ENCODE measurements at places on chromosomes 3 and 15. TPM values are rescaled to one million over a fixed set of nuclear protein-coding genes. Genes with fewer than 3 reads are reported as not detected.

DNA sequence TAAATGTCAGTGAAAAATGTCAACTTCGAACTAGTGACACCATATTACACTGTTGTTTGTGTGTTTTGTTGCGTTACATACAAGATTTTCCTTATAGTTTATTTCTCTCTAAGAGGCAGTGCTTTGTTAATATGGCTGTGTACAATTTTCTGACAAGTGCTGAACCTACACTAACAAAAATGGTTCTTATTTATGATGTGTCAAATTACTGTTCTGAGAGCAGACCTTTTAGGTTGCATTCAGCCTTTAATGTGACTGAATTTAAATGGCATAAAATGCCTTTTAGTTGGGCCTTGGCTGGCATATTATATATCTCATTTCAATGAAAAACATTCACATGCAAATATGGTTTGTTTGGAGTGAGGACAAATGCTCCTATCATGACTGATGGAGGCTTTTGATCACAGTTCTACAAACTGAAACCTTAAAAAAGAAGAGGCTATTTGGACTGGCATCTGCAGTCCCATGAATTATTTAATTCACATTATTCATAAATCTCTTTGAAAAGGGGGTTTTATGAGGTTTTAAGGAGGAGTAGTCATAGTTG, 750.6 kb downstream of the CADM2 start:
- no peak overlapping the region for H3K27ac ChIP-seq
- H3K4me3 ChIP-seq = no peak overlapping the region
- H3K36me3 ChIP-seq = no peaks in the 10 kb centered on the region
- DNase-seq = no peak
- no peaks in the 10 kb centered on the region for H3K4me1 ChIP-seq
- no peaks in the 10 kb centered on the region for H3K27me3 ChIP-seq

GRCh38 chr3:157046520-157046919, 113.4 kb downstream of the CCNL1 start:
- H3K4me1 ChIP-seq = no peaks in the 10 kb centered on the region
- no peak overlapping the region for H3K4me3 ChIP-seq
- H3K36me3 ChIP-seq = no peaks in the 10 kb centered on the region
- no peak overlapping the region for H3K27ac ChIP-seq
- H3K27me3 ChIP-seq = no peaks in the 10 kb centered on the region

DNA sequence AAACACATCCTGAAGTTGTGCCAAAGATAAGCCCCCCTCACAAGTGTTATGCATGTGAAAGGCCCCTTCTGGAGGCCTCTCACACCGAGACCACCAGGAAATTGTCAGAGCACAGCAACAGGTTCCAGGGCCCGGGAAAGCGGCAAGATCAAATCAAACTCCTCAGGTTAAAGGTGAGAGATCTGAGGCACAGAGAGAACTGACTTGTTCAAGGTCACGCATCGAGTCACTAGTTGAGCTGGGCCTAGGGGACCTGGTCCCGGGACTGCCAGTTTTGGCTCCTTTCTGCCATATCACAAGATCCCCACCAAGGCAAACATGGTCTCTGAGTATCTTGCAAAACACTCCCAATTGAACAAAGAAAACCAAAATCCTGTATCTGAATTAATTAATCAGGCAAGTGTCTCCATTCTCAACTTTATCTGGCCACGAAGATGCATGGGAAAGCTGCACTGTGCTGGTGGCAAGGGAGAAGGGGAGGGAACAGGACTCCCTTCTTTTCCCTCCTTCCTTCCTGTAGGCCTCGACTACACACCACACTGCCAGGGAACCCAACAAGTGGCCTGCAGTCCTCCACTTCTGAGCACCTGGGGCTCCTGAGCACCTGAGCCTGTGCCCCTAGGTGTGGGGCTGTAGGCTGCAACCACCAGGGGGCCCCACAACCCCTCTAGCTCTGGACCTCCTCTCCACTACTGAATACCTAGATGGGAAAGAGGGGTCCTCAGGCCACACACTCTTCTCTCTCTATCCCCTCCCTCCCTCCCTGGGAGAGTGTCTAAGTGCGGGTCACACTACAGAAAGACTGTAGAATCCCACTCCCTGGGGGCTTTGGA, 37.3 kb downstream of the ANP32A start:
- no peaks in the 10 kb centered on the region for H3K4me1 ChIP-seq
- peak; percentile 47 for DNase-seq
- no peaks in the 10 kb centered on the region for H3K27me3 ChIP-seq
- H3K36me3 ChIP-seq = no peaks in the 10 kb centered on the region
- H3K27ac ChIP-seq = no peak overlapping the region

DNA sequence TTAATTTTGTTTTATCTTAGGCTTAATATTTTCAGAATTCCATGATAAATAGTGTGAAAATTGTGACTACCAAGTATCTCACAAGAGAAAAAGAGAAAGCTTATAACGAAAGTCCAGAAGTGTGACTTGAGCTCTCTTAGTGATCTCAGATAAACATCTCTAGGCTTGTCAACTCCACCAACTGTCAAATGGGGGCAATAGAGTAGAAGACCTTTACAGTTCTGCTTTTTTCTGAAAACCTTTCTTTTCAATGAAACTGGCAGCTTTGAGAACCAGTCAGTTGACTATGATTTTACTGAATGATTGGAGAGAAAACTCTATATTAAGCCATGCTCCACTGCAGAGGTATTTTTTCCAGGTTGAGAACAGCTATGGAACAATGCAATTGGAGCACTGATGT, 119.2 kb upstream of the TP63 start:
- no peak for DNase-seq
- no peaks in the 10 kb centered on the region for H3K36me3 ChIP-seq
- no peak overlapping the region for H3K27ac ChIP-seq
- no peak overlapping the region for H3K4me3 ChIP-seq
- no peaks in the 10 kb centered on the region for H3K27me3 ChIP-seq
- H3K4me1 ChIP-seq = no peaks in the 10 kb centered on the region

- no peak overlapping the region for H3K4me3 ChIP-seq
- no peaks in the 10 kb centered on the region for H3K4me1 ChIP-seq
- H3K36me3 ChIP-seq = no peaks in the 10 kb centered on the region
- DNase-seq = no peak
Observed at GRCh38 chr3:134655706-134656105, 4.9 kb upstream of the KY start.

DNA sequence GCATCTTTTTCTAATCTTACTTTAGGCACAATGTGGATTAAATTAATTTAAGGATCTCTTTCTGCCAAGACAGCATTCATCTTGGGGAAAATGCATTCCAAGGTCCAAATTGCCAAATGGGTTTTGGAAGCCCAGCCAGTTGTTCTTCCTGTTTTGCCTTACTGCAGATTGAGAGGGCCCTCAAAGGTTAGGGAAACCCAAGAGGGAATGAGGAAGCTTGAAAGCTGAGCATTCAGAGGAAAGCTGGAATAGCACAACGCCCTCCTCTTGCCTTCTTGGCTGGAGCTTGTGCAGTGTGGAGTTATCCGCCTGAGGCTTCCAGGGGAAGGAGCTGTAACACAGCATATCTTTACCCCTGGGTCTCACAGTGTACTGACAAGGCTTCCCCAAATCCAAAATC, 18.2 kb upstream of the SACM1L start:
- peaks cover 11% of the 10 kb centered on the region for H3K4me1 ChIP-seq
- no peak overlapping the region for H3K4me3 ChIP-seq
- H3K36me3 ChIP-seq = no peaks in the 10 kb centered on the region
- H3K27me3 ChIP-seq = no peaks in the 10 kb centered on the region

The GOLGA6L1 gene
- polyA plus RNA-seq = 17.8 TPM

DNA sequence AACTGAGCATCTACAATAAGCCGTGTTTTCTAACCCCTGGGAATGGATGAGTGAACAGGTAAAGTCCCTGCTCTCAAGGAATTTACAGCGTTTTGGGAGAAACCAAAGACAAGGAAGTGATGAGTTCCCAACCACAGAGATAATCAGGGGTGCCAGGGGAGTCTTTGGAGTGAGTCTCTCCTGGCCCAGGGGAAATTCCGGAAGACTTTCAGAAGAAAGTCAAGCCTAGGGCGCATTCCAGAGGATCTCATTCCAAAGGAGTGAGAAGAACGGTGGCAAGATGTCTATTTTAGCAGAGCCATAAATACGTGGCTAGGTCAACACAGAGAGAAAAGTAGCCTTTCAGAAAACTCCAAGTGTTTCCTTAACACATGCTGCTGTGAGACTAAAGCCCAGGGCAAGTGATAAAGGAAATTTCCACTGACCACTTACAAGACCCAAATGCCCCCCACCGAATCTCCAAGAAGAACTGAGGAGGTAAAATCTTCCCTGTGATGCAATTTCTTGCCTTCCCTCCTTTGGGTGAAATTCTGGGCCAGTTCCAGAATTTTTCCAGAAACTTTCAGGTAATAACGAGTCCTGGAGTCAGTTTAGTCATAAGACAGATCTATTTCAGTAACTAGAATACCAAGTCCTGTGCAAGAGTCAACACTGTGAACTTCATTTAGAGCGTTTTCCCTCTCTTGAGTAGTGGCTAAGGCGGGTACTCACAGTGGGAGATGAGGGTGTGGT, 437.4 kb downstream of the NR2F2 start:
- H3K27ac ChIP-seq = no peak overlapping the region
- DNase-seq = no peak
- no peaks in the 10 kb centered on the region for H3K27me3 ChIP-seq

The SHISA5 gene
- 117 TPM for polyA plus RNA-seq

GRCh38 chr3:76753599-76753998, 286.3 kb upstream of the ROBO2 start:
- H3K36me3 ChIP-seq = no peaks in the 10 kb centered on the region
- H3K4me3 ChIP-seq = no peak overlapping the region
- no peak overlapping the region for H3K27ac ChIP-seq
- no peaks in the 10 kb centered on the region for H3K27me3 ChIP-seq

The PAQR9 gene
- 20.7 TPM for polyA plus RNA-seq

GRCh38 chr3:99549957-99550603, 88.3 kb upstream of the COL8A1 start:
- H3K27me3 ChIP-seq = no peaks in the 10 kb centered on the region
- DNase-seq = no peak
- no peaks in the 10 kb centered on the region for H3K36me3 ChIP-seq
- peaks cover 7% of the 10 kb centered on the region for H3K4me1 ChIP-seq
- H3K27ac ChIP-seq = no peak overlapping the region

DNA sequence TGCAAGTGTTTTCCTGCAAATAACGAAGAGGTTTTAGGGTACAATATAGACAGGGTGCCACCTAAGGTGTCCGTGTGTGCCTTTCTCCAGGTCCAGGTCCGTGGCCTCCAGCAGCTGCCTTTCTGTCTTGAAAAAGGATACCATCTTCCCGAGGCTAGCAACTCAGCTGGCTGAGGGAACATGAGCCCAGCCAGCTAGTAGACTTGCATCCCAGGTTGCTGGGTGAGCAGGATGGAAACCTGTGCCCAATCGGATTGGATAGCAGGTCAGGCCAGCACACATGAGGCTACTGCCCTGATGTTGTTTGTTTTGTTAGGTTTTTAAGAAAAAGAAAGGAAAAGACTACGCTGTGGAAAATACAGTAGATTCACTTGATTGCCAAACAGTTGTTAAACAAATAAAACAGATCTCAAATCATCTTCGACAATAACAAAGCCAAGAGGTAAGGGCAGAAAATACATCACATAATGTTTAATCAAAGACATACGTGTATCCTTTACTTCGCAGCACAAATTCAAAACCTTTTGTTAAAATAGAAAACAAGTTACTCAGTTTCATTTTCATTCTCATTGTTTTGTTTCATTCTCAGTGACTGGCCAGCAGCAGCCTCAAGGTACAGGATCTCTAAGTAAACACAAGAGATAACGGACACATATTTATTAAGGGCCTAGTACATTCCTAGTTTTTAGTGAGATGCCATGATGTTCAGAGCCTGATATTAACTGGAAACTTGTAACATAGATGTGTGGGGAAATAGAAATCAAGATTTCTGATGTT, 661.2 kb upstream of the NR2F2 start:
- no peaks in the 10 kb centered on the region for H3K36me3 ChIP-seq
- DNase-seq = peak; percentile 28
- H3K27ac ChIP-seq = peak overlapping the region; percentile 29
- peaks cover 12% of the 10 kb centered on the region for H3K4me1 ChIP-seq

The TM6SF1 gene
- 9.7 TPM for polyA plus RNA-seq

GRCh38 chr3:139291276-139292051, 52.4 kb upstream of the MRPS22 start:
- H3K27ac ChIP-seq = no peak overlapping the region
- no peaks in the 10 kb centered on the region for H3K36me3 ChIP-seq
- H3K4me1 ChIP-seq = no peaks in the 10 kb centered on the region
- H3K4me3 ChIP-seq = no peak overlapping the region
- no peaks in the 10 kb centered on the region for H3K27me3 ChIP-seq

The FAM81A gene
- polyA plus RNA-seq = 4.4 TPM

- H3K36me3 ChIP-seq = no peaks in the 10 kb centered on the region
- H3K4me3 ChIP-seq = no peak overlapping the region
- DNase-seq = no peak
- H3K27ac ChIP-seq = no peak overlapping the region
- no peaks in the 10 kb centered on the region for H3K27me3 ChIP-seq
Observed at GRCh38 chr15:26318689-26319088, 454.2 kb downstream of the GABRB3 start.

- H3K27me3 ChIP-seq = no peaks in the 10 kb centered on the region
- no peak overlapping the region for H3K4me3 ChIP-seq
- H3K36me3 ChIP-seq = no peaks in the 10 kb centered on the region
- H3K27ac ChIP-seq = no peak overlapping the region
Observed at GRCh38 chr3:139771331-139771730, 93.6 kb upstream of the NMNAT3 start.

The TFRC gene
- 38.6 TPM for polyA plus RNA-seq

DNA sequence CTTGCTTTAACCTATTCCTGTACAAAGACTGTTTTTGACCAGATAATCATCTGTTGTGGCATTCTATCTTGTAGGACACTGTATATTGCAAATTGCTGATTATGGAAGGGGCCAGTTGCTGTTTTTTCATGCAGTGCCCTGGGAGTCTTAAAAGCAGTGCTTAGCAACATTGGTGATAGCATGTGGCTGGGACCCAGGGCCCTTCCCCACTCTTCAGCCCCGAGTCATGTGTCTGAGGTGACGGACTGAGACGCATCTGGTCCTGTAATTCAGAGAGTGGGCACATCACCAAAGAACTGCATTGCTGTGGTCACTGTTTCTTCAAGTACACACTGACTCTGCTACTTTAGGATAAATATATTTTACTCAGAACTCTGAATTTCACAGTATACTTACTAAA, 63.4 kb downstream of the SNRK start:
- no peak for DNase-seq
- H3K4me3 ChIP-seq = no peak overlapping the region
- H3K27ac ChIP-seq = no peak overlapping the region
- H3K4me1 ChIP-seq = no peaks in the 10 kb centered on the region
- no peaks in the 10 kb centered on the region for H3K36me3 ChIP-seq

GRCh38 chr3:160987982-160988964, 116.9 kb downstream of the B3GALNT1 start:
- H3K36me3 ChIP-seq = no peaks in the 10 kb centered on the region
- H3K4me3 ChIP-seq = no peak overlapping the region
- no peaks in the 10 kb centered on the region for H3K4me1 ChIP-seq
- H3K27me3 ChIP-seq = no peaks in the 10 kb centered on the region
- no peak overlapping the region for H3K27ac ChIP-seq
- no peak for DNase-seq

The RARRES1 gene
- 9.7 TPM for polyA plus RNA-seq

- no peak overlapping the region for H3K4me3 ChIP-seq
- H3K27me3 ChIP-seq = no peaks in the 10 kb centered on the region
- DNase-seq = no peak
Observed at GRCh38 chr15:81475471-81475870, 101.5 kb upstream of the TMC3 start.

The GP5 gene
- polyA plus RNA-seq = not detected
